ENCODE measurements at places on chromosomes 4 and X.

DNA sequence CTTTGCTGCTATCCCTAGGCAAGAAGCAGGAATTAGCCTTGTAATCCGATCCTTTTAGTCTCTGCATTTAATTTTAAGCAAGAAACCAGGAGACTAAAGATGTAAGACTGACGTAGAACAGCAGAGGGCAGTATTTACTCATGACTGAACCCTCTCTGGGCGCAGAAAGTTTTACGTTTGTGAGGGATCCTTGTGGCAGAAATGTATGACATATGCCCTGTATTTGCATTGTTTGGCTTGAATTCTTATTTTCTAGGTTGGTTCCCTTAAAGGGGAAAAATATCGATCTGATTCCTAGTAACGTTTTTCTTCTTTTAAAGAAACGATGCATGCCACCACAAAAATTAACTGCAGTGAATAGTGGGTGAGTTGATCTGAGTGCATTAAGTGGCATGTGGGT, 1.3 kb upstream of the FAT4 start:
- peak; percentile 17 for DNase-seq

GRCh38 chr4:124151031-124151430, 561.5 kb downstream of the ANKRD50 start:
- no peak for DNase-seq

DNA sequence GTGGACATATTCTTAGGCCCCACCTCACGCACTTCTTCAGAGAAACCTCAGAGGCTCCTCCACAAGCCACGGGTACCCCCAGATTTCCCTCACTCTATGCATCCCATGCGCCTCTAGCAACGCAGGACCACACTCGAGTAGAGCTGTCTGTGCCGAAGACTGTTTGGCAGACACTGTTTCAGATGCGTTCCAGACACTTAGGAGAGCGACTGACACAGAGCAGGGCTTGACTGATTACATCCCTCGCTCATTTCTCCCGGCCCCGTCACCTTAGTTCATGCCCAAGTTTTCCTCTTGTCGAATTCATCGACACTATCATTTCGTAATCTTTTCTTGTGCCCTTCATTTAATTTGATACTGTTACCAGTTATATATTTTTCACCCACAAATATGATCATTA, 15.0 kb downstream of the SORBS2 start:
- no peak for DNase-seq

- no peak for DNase-seq
Measured at GRCh38 chrX:155966876-155967275, 30.6 kb upstream of the IL9R start.

GRCh38 chr4:30056016-30056766, 664.0 kb upstream of the PCDH7 start:
- DNase-seq = no peak

DNA sequence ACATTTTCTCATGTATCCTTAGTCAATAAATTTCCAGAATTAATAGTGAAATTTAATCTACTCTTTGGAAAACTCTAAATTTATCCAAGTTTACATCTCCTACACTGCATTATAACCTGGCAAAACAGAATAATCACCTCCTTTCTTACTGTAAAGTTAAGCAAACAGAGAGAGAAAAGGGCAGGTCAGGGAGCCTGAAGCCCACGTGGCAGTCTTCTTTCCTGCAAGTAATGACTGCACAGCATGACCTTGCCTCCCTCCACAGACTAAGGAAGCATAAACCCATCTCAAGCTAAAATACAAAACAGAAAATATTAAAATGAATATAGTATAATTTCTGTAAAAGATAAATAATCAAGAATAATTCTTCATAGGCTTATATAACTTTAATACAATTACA, 1153.0 kb downstream of the C4orf33 start:
- no peak for DNase-seq

DNA sequence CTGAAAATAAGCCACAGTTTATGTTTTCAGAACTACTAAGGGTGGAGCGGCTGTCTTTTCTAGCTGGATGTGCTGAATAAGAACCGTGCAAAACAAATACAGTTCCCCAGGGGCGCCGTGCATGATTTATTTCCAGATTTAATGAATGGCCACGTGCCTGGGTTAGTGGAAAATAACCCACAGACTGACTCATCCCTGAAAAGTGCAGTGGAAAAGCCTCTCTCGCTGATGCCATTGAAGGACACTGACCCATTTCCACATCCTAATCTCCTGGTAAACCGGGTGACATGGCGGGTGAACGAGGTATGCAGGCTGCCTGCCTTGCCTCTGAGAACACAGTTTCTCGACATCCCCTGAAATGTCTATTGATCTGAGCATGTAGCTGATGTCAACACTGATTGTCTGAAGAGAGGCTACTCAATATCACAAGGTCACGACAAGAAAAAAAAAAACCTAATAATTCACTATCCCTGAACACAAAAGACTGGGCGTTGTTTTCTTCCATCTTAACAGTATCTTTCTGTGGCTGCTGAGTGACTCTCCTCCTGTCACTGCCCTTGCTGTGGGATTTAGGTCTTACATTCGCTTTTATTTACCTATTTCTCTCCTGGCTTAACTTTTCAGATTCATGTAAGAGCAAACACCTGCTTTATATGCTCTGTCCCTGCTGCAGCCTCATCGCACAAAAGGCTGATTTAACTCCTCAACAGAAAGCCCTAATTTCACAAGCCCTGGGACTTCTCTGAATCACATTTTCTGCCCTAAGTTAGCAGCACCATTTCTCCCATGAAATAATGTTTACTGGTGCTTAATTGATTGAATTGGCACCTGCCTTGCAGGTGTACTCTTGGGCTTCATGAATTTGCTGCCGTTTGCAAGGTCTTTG, 76.9 kb upstream of the SCOC start:
- peak; percentile 81 for DNase-seq

DNA sequence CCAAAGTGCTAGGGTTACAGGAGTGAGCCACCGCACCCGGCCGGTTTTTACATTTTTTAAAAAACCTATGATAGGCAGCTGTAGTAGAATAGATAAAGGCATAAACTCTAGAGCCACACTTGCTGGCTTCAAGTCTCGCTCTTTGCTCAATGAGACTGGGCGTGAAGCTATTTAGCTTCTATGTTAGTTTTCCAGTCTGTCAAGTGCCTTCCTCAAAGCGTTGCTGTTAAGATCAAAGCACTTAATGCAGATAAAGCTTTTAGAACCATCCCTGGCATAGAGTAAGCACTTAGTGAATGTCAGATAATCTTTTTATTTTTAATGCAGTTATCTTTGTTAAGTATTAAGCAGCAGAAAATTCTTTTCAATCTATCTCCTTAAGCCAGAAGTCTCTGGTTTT, 42.0 kb upstream of the BMPR1B start:
- DNase-seq = no peak

DNA sequence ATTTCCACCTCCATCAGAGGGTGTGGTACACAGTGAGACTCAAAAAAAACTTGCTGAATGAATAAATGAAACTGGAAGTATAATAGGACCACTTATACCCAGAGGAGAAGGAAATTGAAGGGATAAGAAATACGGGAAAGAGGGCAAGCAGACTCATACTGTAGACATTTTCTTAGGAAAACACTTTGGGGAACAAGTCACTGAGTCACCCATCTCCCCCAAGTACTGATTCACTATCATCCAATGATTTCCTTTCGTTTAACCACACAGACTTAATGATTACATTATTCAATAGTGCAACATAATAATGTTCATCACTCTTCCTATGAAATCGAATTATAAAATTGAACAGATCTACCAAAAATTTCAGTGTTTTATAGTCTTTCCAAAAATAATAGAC, 97.1 kb downstream of the LDB2 start:
- no peak for DNase-seq

DNA sequence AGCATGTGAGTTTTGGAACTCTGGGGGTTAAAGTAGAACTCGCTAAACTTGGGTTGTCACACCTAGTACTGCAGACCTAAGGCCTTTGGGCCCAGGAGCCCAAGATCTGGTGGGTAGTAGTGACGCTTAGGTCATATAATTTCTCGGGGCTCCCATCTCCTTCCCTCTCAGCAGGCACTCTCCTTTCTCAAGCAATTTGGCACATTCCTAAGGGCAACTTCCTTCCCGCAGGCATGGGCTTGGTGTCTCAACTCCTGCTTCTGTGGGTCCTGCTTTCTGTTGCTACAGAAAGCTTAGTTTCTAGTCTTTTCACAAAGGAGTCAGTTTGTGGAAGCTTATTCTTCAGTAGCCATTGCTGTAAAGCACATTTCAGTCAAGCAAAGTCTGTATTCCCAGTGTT, 10.4 kb upstream of the EDA start:
- no peak for DNase-seq

- no peak for DNase-seq
Measured at GRCh38 chr4:80154545-80154933, 42.8 kb upstream of the PRDM8 start.

- DNase-seq = no peak
Measured at GRCh38 chrX:4547213-4547836, 833.9 kb upstream of the PRKX start.

- DNase-seq = no peak
Measured at GRCh38 chr4:15457406-15458201, 12.1 kb upstream of the CC2D2A start.

GRCh38 chr4:103050736-103051436, 25.7 kb downstream of the SLC9B2 start:
- no peak for DNase-seq

DNA sequence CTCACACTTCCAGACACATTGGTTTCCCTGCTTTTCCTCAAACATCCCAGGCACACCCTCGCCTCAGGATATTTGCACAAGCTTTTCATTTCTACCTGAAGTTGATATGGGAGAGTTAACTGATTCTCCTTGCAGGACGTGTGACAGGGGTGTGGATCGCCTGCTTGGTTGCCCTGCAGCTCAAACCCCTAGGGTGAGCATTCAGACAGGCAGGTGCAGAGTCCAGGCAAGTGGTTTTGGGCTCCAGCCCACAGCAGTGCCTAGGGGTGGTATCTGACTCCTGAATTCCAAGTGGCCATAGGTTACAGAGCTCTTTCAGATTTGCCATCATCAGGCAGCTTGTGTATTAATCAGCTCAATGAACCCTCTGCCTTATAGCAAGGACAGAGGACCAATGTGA, 1104.2 kb upstream of the IGFBP7 start:
- DNase-seq = no peak

GRCh38 chr4:141216002-141216761, 4.5 kb upstream of the ZNF330 start:
- DNase-seq = no peak

GRCh38 chr4:38530486-38530885, 133.5 kb upstream of the KLF3 start:
- DNase-seq = no peak

- no peak for DNase-seq
Measured at GRCh38 chrX:57677132-57677858, 2.8 kb downstream of the NLRP2B start.

GRCh38 chrX:48794340-48794910, 7.4 kb upstream of the HDAC6 start:
- DNase-seq = no peak

GRCh38 chr4:13704035-13704434, 76.5 kb upstream of the BOD1L1 start:
- DNase-seq = no peak

DNA sequence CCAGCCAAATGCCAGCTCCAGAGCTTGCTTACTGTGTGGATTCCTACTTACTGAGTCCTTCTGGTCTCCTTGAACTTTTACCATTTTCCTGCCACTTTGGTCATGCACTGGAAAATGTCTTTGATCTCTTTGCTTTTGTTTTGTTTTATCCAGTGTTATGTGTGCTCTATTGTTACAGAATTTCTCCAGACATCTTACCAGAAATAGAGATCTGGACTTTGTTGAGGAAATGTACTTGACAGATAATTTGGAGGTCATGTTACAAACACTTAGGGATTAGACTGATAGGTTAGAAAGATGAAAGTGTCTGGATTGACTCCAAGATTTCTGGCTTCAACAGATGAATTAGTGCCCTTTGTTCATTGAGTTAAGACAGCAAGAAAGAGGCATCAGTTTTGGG, 5.7 kb upstream of the ZNF330 start:
- DNase-seq = no peak

GRCh38 chr4:70759126-70759525, 37.4 kb downstream of the RUFY3 start:
- no peak for DNase-seq

- DNase-seq = peak; percentile 43
Measured at GRCh38 chrX:44343412-44344141, at the start of gene EFHC2. EFHC2 (minus strand) TSS chrX:44343672; CDS start chrX:44343588, 84 bp downstream.

DNA sequence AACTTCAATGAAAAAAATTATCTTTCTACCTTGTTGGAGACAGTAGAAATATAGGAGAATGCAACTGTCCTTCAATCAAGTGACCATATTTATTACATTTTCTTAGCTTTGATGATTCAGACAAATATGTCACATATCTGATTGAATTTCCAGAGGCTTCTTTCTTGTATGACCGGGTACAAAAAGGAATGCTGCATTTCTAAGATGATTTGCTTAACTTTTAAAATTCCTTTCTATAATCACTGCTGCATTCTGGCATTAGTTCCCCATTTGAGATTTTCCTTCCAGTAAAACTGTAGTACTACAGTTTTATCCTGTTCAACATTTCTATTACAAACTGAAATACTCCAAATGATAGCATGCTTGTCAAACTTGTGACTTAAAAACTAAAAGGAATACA, 5.2 kb downstream of the MFSD8 start:
- DNase-seq = no peak

DNA sequence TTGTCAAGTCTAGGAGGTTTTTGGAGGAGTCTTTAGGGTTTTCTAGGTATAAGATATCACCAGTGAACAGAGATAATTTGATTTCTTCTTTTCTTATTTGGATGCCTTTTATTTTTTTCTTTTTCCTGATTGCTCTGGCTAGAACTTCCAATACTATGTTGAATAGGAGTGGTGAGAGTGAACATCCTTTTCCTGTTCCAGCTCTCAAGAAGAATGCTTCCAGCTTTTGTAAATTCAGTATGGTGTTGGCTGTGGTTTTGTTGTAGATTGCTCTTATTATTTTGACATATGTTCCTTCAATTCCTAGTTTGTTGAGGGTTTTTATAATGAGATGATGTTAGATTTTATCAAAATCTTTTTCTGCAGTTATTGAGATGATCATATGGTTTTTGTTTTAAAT, 165.6 kb upstream of the WDFY3 start:
- no peak for DNase-seq

DNA sequence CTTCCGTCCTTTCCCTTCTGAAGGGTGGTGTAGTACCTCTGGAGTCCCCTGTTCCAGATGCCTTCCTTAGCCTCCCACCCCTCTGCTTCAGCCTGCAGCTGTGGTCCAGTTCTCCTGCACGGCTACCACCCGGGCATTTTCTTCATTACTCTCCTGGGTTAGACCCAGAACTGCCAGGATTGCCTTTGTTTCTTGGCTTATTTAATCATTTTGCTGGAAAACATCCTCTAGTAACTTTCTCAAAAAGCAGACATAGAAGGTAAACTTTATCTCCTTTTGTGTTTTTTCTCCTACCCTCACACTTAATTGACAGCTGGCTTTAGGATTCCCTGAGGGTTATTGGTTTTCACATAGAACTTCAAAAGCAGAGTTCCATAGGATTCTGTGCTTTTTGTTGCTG, 20.2 kb downstream of the ANAPC4 start:
- DNase-seq = no peak

DNA sequence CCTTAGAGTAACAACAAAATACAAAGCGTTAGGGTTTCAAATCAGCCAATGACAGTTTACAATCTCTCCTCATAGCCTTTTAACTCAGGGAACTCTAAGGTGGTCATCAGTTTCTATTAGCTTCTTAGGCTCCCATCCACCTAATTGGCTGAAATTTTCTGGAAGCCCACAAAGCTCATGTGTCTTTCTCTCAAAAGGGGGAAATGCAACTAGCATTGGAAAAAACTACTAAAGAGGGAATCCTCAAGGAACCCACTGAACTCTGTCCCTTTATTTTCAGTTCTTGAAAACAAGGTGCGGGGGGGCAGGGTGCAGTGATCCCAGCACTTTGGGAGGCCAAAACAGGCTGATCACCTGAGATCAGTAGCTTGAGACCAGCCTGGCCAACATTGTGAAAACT, 56.4 kb downstream of the PDGFC start:
- DNase-seq = no peak

Measured in uterus (tissue), 4 donors.